ENCODE measurements at places on chromosomes 1 and 21. TPM values are rescaled to one million over a fixed set of nuclear protein-coding genes. Genes with fewer than 3 reads are reported as not detected.

DNA sequence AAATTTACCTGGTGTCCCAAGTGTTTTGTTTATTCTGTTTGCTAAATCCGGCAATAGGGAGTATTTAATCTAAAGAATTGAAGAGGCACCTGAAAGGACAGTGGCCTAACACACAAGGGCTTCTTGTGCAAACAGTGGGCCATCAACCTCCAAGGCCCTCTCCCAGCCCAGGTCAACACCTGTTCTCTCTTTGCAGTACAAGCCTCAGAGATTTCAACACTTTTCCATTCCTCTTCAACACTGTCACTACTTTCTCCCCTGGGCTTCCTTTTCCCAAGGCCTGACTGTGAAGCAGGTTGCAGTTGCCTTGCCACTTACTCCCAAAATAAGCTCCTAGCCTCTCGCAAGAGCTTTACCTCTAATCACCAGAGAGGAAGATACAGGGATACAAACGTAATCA is 3.2 kb upstream of the SNAPIN start:
- DNase-seq, result no peak

- DNase-seq, result no peak
Measured at GRCh38 chr1:28036431-28036830, 52.0 kb downstream of the EYA3 start.

DNA sequence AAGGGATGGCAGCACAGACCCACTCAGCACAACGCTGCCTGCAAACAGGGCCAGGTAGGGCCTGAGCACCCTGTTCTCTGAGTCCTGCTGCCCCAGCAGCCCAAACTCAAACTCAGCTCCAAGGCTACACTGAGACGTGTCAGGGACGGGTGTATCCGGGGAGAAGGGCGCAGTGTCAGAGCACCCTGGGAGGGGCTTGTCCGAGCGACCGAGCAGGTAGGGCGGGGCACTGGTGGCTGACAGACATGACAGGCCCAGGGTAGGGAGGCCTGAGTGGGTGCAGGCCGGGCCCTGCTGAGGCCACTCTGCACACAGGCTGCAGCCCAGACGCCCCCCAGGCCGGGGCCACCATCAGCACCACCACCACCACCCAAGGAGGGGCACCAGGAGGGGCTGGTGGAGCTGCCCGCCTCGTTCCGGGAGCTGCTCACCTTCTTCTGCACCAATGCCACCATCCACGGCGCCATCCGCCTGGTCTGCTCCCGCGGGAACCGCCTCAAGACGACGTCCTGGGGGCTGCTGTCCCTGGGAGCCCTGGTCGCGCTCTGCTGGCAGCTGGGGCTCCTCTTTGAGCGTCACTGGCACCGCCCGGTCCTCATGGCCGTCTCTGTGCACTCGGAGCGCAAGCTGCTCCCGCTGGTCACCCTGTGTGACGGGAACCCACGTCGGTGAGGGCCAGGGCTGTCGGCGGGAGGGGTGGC is 5.5 kb downstream of the SCNN1D start:
- no peak for DNase-seq

IL20 gene
- total RNA-seq, result not detected

- DNase-seq, result no peak
Measured at GRCh38 chr1:43569175-43569574, 38.5 kb downstream of the PTPRF start.

GRCh38 chr1:228850141-228851100 is 115.1 kb downstream of the RHOU start:
- DNase-seq, result no peak

GRCh38 chr1:208203127-208203847 is 40.9 kb downstream of the PLXNA2 start:
- DNase-seq, result no peak

DNA sequence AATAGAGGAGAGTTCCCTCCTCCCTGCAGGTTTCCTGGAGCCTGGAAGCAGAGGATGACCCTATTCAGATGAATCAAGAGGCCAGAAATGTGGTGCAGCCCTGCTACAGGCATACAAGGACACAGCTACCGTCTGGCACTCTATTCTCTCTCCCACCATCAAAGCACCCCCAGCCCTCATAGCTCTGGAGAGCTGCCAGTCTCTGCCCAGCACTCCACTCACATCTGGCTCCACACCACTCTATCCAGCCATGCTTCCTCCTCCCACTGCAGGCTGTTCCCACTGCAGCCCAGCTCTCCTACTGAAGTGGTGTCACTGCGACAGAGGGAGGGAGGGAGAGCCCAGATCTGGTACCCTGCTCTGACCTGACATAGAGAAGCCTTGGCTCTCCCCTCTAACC is 18.4 kb downstream of the SYT2 start:
- no peak for DNase-seq

- DNase-seq, result no peak
Measured at GRCh38 chr1:240031009-240031408, 60.7 kb upstream of the FMN2 start.

CA6 gene
- 2.1 TPM for total RNA-seq

GRCh38 chr1:29939079-29939478 is 702.8 kb downstream of the PTPRU start:
- no peak for DNase-seq

DNA sequence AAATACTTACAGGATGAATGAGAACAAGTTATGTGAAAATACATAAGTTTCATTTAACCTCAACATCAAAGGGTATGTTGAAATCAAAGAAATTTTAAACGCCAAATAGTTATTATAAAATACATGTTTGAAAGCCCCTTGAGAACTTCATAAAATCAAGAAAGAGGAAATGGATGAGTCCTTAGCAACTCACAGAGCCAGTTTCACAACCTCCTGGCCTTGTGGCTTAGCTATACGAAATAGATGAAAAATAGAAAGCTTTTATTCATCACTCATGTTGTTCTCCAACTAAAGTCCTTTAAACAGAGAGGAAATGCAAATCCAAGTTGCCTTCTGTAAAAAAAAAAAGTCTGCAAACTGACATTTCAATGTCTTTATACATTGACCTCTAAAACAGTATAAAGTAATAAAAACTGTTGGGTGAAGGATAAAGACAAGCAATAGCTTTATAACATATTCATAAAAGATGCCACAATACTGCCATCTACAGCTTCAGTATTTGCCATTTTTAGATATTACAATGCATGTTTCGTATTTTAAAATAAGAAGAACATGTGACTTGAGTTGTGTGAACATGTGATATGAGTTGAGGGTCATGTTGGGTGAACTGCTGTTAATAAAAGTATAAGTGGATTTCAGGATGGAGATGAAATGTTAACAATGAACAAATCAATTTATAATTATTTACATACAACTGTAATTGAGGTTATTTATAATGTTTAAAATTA is 847.8 kb downstream of the MRPL39 start:
- DNase-seq, result no peak

PLPPR4 gene
- total RNA-seq, result not detected

TCEA3 gene
- 39.2 TPM for total RNA-seq

GRCh38 chr1:235878082-235878811 is 11.5 kb upstream of the LYST start:
- no peak for DNase-seq

All from T-cell (primary cell).